AG10803 (cell line): ENCODE measurements at places on chromosomes 3 and 15.
A peak's percentile ranks its signal among the peaks of the same experiment; 100 is the strongest.

DNA sequence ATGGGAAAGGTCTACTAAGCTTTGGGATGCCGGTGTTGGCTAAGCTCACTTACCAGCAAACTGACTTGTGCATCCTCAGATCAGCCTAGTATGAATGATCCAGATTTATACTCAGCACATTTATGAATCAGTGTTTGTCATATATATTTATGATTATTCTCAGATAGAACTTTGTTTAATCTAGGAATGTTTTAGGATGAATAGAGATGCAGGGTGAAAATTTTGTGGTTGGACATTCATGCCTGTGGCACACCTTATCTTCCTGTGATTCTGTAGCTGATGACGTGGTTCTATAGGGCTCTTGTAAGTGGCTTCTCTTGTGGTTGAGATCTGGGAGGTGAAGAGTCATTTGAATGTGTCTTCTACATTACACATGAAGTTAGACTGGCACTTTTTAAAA is 11.4 kb downstream of the CDIN1 start:
- peak; percentile 74 for DNase-seq

DNA sequence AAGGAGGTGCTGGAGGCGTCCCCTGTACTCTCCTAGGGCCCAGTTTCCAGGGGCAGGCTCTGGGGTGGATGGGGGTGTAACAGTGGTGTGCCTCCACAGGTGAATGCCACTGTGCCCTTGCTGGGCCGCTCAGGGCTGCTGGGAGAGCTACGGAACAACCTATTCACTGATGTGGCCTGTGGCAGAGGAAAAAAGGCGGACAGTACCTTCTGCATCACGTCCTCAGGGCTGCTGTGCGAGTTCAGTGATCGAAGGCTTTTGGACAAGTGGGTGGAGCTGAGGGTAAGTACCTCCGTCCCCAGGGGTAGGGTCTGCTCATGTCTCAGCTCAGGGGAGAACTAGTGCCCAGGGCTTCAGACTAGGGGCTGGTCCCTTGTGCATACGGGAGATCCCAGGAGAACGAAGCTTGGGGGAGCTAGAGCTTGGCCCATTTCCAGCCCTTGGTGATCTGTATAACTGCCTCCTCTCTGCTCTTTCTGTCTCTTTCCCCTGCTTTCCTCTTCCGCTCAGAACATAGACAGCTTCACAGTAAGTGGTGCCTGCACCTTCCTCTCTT is 15.0 kb upstream of the JMJD7 start:
- no peak for DNase-seq

GRCh38 chr3:179046497-179047353 is 24.9 kb downstream of the ZMAT3 start:
- no peak for DNase-seq

DNA sequence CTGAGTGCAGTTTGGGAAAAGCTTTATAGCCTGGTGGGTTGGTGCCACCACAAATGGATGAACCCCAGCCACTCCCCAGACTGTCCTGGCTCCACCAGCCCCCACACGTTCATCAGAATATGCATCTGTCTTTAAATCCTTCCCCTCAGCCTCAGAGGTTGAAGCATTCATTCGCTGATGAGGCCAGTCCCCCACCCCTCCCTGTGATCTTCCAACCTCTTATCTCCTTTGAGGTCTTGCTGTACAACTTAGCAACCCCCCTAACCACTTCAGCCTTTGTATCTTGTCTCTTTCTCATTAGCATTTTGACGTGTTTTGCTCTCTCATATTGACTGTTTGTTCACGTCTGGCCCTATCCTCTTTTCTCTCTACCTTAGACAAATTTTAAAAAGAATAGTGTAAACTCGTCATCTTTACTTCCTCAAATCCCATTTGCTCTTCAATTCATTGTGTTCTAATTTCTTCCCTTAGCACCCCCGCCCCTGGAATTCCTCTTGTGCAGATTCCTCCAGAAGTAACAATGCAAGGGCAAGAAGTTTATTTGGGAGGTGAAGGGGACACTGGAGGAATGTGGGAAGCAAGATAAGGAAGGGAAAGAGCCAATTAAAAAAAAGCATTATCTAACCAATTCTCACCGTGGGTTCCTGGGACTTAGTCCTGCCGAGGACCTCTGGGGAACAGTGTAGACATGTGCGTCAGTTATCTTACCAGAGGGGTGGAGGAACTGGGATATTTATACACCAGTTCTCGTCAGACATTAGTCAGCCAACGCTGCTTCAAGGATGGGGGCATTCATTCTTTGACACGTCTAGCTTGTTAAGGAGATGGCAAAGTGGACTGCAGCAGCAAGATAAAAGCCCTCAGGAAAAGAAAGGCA is 38.6 kb downstream of the MOBP start:
- no peak for DNase-seq
